Naive thymus-derived CD8-positive, alpha-beta T cell (primary cell): ENCODE measurements at places on chromosomes 13 and 19.

- no peak for DNase-seq
Observed at GRCh38 chr13:44117351-44117750, 237.6 kb downstream of the LACC1 start.

DNA sequence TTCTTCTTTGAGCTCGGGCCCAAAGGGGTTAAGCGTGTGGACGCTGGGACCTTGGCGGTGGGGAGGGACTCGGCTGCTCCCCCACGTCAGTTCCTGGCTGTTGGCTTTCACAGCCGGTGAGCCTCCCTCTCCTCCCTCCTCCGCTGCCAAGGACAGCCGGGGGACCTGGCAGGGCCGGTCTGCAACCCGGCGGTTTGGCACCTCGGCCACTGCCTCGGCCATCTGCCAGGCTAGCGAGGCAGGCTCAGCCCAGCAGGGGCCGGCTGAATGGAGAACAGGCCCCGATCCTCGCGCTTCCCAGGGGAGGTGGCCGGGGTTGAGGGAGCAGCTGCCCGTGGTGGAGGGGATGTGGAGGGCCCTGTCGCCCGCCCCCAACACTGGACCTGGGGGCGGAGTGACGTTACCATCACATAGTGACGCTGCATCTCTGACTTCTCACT lies 5.0 kb downstream of the TLE5 start:
- DNase-seq: no peak

DNA sequence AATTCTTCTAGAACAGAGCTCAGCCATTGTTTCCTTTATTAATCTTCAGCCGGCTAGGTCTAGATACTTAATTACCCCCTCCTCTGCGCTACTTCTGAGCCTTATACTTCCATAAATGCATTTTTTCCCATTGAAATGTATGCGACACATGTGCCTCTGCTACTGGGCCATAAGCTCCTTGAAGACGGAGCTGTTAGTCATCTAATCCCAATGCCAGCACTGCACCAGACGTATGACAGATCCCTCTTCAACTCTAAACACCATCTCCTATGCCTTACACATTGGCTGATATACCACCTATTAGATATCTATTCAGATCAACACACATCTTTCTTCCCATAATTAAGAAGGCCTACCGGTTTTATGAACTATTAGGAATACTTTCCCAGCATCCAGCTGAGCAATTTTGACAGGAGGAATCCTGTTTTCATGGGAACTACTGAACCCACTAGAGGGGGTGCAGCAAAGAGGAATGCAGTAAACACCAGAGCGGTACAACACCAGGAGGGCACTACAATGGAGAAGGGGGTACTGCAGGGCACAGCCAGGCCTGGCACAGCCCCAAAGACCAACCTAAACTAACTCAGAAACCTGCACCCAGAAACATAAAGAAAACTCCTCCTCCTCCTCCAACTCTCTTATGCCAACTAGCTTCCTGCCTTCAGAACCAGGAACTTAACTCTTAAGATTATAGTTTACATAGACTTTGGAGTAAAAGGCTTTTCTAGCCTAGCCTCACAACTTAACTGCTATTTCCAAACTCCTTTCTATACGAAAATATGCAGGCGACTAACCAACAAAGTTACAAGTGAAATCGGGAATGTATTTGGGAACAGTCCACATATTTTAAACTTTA lies 18.7 kb downstream of the STK24 start:
- no peak for DNase-seq

GRCh38 chr13:108595436-108596274 lies 33.8 kb upstream of the MYO16 start:
- DNase-seq: no peak

DNA sequence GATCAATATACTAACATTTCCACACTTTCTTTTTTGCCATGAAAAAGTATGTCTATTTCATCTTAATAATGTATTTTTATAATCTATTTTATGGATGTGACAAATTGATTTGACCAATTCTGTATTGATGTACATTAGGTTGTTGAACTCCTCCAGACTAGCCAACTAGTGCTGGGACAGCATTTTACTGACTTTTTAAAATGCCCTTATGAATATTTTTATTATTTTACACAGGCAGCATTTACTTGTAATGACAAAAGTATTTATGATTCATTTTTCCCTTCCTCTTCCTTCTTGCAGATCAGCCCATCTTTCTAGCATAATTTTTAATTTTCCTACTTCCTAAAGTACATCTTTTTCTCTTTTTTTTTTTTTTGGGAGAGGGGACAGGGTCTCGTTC lies 918 bp upstream of the FUZ start:
- DNase-seq: no peak

DNA sequence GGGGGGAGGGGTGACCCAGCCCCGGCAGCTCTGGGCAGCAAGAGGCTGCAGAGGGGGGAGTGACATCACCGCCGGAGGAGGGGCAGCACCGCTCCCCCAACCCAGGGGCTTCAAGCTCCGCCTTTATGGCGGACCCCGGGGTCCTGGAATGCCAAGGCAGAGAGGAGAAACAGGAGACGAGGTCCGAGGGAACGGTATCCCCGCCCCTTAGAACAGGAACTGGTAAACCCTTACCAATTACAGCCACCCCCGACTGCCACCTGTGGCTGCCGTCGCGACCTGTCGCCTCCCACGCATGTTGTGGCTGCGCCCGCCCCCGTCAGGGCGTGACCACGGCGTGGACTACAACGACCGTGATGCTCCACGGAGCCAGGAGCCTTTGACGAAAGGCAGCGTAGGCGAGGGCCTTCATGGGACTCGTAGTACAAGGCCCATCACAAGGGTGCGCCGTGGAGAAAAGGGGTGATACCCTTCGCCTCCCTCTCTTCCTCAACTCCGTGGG lies 4.1 kb upstream of the KCNC3 start:
- DNase-seq: peak; percentile 92

DNA sequence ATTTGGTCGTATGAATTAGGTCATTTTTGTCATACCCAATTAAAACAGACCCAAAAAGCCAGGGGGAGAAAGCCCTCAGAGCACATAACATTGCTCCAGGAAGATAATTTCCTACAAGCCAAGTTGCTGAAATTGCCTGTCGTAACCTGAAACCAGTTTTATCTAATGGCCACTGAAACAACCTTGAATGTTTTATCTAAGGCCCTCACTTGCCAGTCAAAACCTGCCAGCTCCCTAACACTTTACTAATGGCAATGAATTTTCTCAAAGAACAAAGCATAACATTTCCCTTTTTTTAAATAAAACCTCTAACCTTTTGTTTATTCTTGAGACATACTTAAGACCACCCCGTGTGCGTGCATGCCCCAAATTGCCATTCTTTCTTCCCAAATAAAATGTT lies 496.2 kb upstream of the KLHL1 start:
- DNase-seq: no peak

DNA sequence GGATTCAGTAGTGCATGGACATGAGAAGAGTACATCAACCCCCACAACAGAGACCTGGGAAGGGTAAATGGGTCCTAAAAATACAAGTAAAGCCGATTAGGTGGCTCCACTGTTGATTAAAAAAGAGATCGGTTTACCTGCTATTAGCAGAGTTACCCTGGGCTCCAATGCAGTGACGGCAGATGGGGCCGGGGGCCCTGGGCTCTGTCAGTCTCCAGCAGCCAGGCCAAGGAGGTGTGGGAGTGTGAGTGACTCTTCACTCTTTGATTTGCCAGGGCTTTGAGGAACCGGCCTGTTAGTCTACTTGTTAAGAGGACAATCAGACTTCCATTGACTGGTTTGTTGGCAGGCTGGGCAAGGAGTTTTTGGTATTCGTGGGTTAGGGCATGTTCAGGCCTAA lies 1368.7 kb downstream of the UQCRFS1 start:
- no peak for DNase-seq

GRCh38 chr19:6717441-6717971 lies 2.9 kb downstream of the C3 start:
- no peak for DNase-seq

DNA sequence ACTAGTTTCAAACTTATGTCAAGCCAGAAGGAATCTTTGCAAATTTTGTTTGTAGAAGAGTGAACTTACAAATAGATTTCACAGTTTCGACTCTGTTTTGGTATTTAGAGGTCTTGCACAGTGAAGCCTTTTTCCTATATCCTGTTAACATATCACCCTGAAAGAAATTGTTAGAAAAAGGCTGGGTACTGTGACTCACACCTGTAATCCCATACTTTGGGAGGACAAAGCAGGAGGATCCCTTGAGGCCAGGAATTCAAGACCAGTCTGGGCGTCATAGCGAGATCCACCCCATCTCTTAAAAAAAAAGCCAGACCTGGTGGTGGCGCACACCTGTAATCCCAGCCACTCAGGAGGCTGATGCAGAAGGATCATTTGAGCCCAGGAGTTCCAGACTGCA lies 224.0 kb downstream of the GGACT start:
- DNase-seq: no peak

DNA sequence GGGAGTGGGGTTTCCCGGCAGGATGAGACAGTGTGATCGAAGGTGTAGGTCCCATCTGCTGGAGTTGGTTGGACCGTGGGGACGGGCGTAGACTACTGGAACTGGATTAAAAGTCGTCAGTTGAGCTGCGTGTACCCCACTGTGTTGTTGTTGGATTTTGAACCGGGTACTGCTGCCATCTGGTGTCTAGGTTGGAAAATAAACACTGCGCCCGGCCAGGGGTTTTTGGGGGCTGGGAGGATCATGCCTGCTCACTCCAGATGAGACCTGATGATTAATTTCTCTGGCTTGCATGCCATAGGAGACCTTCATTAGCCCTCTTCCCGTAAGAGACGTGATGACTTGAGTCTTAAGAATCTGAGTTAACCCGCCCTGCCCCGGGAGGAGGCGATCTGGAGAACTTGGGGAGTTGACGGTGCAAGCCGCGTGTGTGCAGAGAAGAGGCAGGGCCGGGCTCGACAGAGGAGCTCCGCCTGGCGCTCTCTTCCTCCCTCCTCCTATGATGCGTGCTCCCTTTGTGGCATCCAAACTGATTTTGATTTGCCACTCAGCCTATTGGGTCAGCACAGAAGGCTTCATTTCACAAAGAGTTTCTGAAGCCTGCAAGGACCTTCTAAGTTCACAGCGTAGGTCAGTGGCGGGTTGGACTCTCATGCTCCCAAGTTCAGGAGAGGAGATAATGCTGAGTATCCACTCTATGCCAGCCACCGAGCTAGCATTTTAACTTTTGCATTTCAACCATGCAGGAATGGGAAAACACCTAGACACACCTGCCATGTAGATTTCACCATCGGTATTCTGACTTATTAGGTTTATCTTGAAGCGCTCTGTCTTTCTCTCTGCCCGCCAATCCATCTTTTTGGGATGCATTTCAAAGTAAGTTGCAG lies 2.7 kb downstream of the UHRF1 start:
- DNase-seq: peak; percentile 65

DNA sequence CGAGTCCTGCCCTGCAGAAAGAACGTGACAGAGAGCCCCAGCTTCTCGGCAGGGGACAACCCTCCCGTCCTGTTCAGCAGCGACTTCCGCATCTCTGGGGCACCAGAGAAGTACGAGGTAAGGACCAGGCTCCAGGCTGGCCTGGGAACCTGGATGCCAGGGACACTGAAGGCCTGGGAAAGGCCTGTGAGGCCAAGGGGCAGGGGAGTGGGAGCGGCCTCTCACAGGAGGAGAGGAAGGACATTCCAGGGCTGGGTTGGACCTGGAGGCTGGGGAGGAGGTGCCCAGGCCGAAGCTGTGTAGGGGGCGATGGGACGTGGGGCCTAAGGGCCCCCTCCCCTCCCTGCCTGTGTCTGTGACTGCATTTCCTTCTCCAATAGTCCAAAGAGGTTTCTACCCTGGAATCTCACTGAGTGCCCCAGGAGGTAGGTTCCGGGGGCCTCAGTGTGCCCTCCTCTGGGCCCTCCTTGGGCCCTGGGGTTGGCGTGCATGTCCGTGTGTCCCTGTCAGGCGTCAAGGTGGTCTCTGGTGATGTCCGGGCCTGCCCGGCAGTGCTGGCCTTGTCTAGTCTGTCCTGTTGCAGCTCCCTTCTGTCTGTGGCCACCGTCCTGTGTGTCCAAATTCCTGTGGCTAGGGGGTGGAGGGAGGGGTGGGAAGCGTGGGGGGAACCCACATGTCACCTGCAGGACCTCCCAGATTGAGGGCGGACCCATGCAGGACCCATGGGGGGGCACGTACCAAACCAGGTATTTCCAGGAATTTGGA lies 16.9 kb upstream of the CD22 start:
- DNase-seq: no peak

GRCh38 chr19:13363954-13364353 lies 142.3 kb downstream of the CACNA1A start:
- no peak for DNase-seq

- no peak for DNase-seq
Observed at GRCh38 chr13:80399340-80400163, 58.6 kb upstream of the SPRY2 start.

DNA sequence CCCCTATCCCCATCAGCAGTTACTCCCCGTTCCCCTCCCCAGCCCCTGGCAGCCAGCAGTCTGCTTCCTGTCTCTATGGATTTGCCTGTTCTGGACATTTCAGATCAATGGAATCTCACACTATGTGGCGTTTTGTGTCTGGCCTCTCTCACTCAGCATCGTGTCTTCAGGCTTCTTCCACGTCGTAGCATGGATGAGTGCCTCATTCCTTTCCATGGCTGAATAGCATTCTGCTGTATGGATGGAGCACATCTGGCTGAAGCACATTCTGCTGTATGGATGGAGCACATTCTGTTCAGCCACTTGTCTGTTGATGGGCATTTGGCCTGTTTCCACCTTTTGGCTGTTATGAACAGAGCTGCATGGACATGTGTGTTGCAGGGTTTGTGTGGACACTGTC lies 29.5 kb downstream of the CRTC1 start:
- DNase-seq: no peak

- DNase-seq: no peak
Observed at GRCh38 chr19:44596428-44597130, 16.8 kb upstream of the IGSF23 start.

GRCh38 chr13:27470075-27470820 lies 19.9 kb upstream of the MTIF3 start:
- no peak for DNase-seq

GRCh38 chr19:51456541-51457290 lies 1.5 kb downstream of the SIGLEC8 start:
- no peak for DNase-seq

- no peak for DNase-seq
Observed at GRCh38 chr19:37470216-37470615, 1.1 kb downstream of the ZNF570 start.

DNA sequence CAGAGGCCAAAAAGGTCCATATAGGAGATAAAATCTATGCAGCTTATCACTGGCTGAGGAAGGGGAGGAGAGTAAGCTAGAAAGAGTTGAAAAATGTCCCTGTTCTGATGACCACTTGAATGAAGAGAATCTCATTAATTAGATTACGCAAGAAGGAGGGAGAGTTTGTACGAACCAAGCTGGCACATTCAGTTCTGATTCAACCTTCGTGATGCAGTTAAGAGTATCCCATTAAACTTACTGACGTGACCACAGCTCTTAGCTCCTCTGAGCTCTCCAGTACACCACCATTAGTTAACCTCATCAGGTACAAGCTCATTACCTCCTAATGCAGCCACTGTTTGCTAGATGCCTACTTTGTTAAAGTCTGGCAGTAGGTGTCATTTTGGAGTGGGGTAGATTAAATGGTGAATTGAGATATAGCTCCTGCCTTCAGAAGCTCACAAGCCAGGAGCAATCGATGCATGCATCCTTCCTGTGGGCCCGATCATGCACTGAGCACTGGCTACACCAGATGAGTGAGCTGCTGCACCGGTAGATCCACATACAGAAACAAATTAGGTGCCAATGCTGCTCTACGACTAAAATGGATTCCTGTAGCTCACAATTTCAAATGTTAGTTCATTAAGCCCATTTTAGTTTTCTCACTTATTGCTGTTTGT lies 458.3 kb downstream of the COG6 start:
- DNase-seq: no peak
